ENCODE measurements at places on chromosomes 4 and X.

- DNase-seq: peak; percentile 70
- no peak overlapping the region for H3K4me3 ChIP-seq
- H3K36me3 ChIP-seq: no peaks in the 10 kb centered on the region
These were observed 551.4 kb downstream of the IQCM start for GRCh38 chr4:149264093-149264733.

- H3K36me3 ChIP-seq: peaks cover 10% of the 10 kb centered on the region
- no peak overlapping the region for H3K4me3 ChIP-seq
- DNase-seq: no peak
- no peaks in the 10 kb centered on the region for H3K27me3 ChIP-seq
- no peak overlapping the region for H3K27ac ChIP-seq
These were observed 99.5 kb downstream of the NFKB1 start for GRCh38 chr4:102600689-102601088.

GRCh38 chr4:110247591-110247990 is 49.2 kb upstream of the ELOVL6 start:
- no peaks in the 10 kb centered on the region for H3K36me3 ChIP-seq
- H3K4me1 ChIP-seq: no peaks in the 10 kb centered on the region
- no peaks in the 10 kb centered on the region for H3K27me3 ChIP-seq
- no peak for DNase-seq
- H3K4me3 ChIP-seq: no peak overlapping the region

DNA sequence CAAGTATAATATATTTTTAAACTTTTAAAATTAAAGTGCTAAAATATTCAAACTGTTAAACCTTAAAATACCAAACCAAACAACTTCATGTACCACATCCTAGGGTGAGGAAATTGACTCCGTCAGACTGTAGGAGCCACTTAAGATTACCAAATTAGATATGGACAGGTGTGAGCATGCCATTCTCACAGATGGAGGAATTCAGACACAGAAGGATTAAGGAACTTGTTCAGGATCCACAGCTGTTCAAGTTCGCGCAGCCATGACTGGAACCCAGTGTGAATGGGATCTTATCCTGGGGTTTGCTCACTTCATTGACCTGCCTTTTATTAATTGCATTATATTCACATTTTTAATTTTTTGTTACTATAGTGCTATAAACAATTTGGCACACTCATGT is 224.9 kb upstream of the PCDH7 start:
- no peaks in the 10 kb centered on the region for H3K4me1 ChIP-seq
- no peak overlapping the region for H3K27ac ChIP-seq
- H3K4me3 ChIP-seq: no peak overlapping the region
- no peak for DNase-seq
- no peaks in the 10 kb centered on the region for H3K36me3 ChIP-seq

- no peaks in the 10 kb centered on the region for H3K36me3 ChIP-seq
- no peaks in the 10 kb centered on the region for H3K4me1 ChIP-seq
- no peak overlapping the region for H3K4me3 ChIP-seq
- H3K27me3 ChIP-seq: no peaks in the 10 kb centered on the region
- no peak for DNase-seq
These were observed 1233.8 kb downstream of the NLGN4X start for GRCh38 chrX:4994855-4995254.
